ENCODE measurements at places on chromosomes 13 and 19.
A peak's percentile ranks its signal among the peaks of the same experiment; 100 is the strongest.

DNA sequence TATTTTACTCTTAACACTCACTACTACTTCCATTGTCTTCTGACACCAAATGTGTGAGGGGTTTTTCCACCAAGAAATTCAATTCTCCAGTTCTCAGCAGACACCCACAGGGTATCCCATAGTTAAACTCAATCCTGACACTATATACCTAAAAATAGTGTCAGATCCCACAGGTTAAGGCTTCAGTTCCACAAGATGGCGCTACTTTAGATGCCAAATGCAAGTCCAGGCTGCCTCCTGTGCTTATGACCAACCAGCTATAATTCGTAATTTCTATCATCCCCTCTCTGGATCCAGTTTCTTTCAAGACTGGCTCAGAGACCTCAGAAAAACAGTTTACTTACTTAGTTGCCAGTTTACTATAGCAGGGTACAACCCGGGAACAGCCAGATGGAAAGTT is 1146.2 kb upstream of the SPRY2 start:
- DNase-seq = no peak

GRCh38 chr13:97719736-97720135 is 233.7 kb upstream of the IPO5 start:
- no peak for DNase-seq

- peak; percentile 30 for DNase-seq
Observed at GRCh38 chr19:33604651-33605050, 17.1 kb upstream of the CHST8 start.

GRCh38 chr19:19436137-19436691 is 30.7 kb downstream of the GATAD2A start:
- DNase-seq = no peak

GRCh38 chr13:30819136-30819888 is 84.0 kb downstream of the ALOX5AP start:
- no peak for DNase-seq

GRCh38 chr19:4376028-4376670 is 24.2 kb downstream of the SH3GL1 start:
- DNase-seq = no peak

- DNase-seq = no peak
Observed at GRCh38 chr13:100870898-100871297, 196.3 kb upstream of the TMTC4 start.

DNA sequence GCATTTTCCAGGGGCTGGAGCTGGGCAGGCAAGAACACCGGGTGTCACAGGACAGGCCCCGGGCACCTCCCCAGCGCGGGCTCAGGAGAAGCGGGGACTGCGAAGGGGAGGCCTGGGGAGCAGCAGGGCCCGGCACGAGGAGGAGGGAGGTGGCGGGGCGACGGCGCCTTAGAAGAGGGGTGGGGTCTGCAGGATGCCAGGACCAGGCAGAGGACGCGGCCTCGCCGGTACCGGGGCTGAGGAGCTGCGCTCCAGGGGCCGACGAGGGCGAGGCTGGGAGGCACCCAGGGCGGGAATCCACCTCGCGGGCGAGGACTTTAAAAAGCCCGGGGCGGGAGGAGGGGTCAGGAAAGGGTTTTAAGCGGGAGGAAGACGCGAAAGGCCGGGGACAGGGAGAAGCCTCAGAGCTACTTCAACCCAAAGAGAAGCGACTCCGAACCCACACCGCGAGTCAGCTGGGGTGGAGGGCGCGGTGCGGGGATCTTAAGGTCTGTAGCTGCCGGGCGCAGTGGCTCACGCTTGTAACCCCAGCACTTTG is 665 bp downstream of the ZNF347 start:
- peak; percentile 76 for DNase-seq

DNA sequence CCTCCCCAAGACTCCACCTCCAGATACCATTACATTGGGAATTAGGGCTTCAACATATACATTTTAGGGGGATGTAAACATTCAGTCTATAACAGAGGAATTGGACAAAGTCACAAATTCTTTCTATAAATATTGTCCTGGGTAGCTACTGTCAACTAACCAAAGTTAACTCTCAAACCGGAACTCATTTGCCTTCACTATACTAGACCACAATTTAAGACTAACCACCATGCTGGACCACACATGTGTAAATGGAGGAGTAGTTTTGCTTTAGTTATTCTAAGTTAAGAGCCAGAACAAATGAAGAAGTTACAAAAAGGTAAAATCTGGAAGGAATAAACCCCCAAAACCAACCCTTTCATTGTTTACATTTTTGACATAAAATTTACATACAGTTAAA is 222.8 kb downstream of the NDFIP2 start:
- DNase-seq = no peak

- peak; percentile 80 for DNase-seq
Observed at GRCh38 chr19:29623726-29624488, 17.8 kb downstream of the POP4 start.

- DNase-seq = no peak
Observed at GRCh38 chr13:28137596-28137995, 749 bp upstream of the PAN3 start.

DNA sequence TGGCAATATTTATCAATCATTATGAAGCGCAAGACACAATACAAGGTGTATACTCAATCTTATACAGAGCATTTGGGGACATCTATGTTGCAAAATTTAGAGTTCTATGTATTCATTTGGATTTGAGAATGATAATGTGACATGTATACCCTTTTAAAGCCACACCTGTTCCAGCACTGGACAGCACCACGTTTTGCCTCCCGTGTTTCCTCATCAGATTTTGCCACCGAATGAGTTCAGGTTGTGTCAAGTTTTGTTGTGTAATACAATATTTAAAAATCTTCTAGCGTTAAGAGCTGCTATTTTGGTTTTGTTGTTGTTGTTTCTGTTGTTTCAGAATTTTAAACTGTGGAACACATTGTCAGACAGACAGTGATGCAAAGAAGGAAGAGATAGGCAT is 568.3 kb upstream of the GPC6 start:
- DNase-seq = no peak

- DNase-seq = no peak
Observed at GRCh38 chr19:18590273-18591272, 2.0 kb downstream of the REX1BD start.

GRCh38 chr13:73177916-73178565 is 119.2 kb downstream of the KLF5 start:
- DNase-seq = no peak

- peak; percentile 61 for DNase-seq
Observed at GRCh38 chr13:98482476-98483444, 94.1 kb downstream of the STK24 start.

DNA sequence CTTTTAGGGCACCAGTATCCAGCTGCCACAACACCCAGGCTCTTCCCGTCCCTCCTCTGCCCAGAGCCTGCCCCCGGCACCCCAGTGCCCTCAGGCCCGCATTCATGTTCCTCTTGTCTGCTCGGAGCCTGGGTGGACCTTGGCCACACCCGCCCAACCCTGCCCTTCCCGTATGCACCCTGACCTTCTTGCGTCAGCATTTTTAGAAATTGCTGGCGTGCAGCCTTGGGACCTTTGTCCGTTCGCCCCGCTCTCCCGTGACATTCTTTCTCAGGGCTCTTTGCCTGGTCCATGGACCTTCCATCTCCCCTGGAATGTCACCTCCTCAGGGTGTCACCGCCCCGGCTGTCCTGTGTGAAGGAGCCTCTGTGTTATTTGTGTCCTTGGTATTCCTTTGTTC is 7.6 kb downstream of the NUCB1 start:
- DNase-seq = no peak

- DNase-seq = no peak
Observed at GRCh38 chr13:21735701-21736401, 65.0 kb downstream of the FGF9 start.

DNA sequence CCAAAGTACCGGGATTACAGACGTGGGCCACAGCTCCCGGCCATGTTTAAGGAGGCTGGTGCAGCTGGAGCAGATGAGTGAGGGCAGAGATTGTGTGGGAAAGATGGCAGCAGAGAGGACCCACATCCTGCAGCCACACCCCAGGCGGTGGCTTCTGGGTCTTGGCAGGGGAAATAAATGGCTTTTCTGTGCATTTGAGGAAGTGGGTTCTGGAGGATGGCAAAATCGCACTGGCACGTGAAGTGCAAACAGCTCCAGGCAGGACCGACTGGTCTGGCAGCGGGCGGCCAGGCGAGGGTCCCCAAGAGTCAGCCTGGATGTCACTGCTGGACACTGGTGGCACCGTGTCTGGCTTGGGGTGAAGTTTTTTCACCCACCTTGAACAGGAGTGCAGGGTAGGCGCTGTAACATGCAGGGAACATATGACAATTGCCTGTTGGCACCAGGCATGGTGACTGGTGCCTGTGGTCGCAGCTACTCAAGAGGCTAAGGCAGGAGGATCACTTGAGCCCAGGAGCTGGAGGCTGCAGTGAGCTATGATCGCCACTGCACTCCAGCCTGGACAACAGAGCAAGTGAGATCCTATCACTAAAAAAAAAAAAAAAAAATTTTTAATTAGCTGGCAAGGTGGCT is 8.4 kb downstream of the B3GNT3 start:
- DNase-seq = peak; percentile 66

- DNase-seq = no peak
Observed at GRCh38 chr13:85694992-85695391, 104.2 kb downstream of the SLITRK6 start.

- no peak for DNase-seq
Observed at GRCh38 chr19:56167064-56167578, 8.7 kb upstream of the GALP start.

GRCh38 chr13:48892053-48892687 is 83.5 kb upstream of the FNDC3A start:
- no peak for DNase-seq

- DNase-seq = no peak
Observed at GRCh38 chr13:101211261-101211660, 205.0 kb downstream of the NALCN start.

DNA sequence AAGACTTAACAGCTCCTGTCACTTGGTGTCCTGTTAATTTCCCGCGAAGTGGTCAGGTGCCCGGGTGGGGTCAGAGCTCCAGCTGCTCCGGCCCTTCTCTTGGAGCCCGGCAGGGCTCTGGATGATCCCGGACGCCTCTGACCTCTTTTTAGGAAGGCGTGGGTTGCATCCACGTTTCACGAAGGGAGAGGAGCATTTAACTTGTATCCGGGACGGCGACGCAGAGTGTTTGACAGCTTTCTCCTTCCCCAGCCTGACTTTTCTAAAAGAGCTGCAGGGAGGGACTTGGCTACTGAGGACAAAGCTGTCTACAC is 656 bp downstream of the ZNF155 start:
- DNase-seq = no peak

- DNase-seq = no peak
Observed at GRCh38 chr19:12163826-12164225, 930 bp downstream of the ZNF136 start.

GRCh38 chr13:103884101-103884723 is 818.0 kb upstream of the SLC10A2 start:
- DNase-seq = no peak

- DNase-seq = no peak
Observed at GRCh38 chr13:43991773-43992201, 112.1 kb downstream of the LACC1 start.

- DNase-seq = no peak
Observed at GRCh38 chr13:94608586-94608985, 6.9 kb downstream of the GPR180 start.

DNA sequence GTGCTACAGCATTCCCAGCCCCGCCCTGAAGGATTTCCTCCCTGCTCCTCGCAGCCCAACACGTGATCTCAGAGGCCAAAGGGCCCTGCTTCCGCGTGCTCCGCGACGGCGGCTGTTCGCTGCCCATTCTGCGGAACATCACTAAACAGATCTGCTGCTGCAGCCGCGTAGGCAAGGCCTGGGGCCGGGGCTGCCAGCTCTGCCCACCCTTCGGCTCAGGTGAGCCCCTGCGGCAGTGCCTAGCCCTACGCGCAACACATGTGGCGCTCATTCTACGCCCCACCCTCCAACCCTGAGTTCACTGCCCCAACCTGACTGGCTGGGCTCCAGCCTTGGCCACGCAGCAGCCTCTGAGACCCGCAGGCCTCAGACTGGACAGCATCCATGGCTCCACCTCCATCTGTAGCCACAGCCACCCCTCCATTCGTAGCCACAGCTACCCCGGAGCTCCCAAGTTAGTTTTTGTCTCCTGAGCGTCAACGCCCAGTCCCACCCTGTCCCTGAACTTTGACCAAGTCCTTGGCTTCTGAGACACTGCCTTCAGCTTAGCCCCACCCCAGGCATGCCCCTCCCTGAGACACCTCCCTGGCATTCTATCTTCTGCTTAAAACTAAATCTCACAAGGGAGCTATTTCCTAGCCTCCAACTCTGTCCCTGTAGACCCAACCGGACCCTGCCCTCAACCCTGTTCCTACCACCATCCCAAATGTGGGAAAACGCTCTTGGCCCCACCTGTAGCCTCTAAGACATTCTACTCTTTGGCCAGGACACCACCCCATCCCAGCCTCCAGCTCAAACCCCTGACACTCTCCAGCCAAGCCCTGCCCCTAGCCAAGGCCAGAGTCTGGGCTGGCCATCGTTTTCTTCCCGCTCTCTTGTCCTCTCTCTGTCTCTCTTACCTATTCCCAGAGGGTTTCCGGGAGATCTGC is 6.4 kb downstream of the LTBP4 start:
- no peak for DNase-seq

DNA sequence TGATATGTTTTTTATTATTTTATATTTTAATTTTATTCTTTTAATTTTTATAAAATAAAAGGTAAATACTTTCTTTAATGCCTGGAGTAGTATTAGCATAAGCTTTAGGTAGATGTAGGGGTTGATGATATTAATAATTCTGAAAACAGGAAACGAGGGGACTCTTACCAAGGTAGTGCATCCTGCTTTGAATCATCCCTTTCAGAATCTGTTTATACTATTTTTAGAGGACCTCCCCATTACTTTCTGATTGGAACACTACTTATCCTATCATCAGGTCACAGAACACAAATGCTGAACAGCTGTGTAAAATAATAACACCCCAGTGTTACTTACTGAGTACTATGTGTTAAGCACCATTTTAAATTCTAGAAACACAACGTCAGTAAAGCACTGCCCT is 27.3 kb downstream of the COG6 start:
- DNase-seq = no peak

DNA sequence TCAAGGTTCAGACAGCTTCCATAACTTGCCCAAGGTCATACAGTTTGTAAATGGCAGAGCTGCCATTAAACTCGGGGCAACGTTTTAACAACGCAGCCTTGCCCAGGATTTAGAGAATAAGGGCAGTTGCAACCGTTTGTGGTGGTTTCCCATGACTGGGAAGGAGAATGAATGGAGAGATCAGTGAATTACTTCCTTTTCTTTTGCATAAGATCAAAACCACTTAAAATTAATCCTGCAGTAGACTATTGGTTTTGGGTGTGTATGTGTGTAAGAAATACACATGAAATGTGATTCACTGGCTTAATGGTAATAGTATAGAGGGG is 179.1 kb upstream of the MIR17HG start:
- no peak for DNase-seq

GRCh38 chr19:40363069-40363468 is 14.6 kb downstream of the PLD3 start:
- DNase-seq = no peak

- peak; percentile 76 for DNase-seq
Observed at GRCh38 chr19:20423381-20424197, 142.0 kb downstream of the ZNF737 start.

DNA sequence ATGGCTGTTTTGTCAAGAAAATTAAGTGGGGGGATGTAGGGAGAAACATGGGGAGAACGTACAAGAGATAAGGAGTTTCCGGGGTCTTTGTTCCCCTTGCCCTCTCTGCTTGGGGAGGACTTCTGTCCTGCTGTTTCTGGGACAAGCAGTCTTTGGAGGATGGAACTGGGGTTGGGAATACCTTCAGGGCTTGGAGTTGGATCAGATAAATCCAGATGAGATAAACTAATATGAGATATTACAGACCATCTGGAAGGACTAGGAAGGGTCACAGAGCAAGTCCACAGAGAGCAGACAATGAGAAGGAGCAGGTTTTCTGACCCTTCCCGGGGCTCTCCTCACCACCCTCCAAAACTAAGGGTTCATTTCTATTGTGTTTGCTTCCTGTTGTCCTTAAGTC is 237.5 kb downstream of the TSHZ3 start:
- no peak for DNase-seq
